ENCODE measurements at places on chromosomes 16 and 17.

- DNase-seq: no peak
Observed at GRCh38 chr17:65514541-65514940, 46.9 kb downstream of the AXIN2 start.

DNA sequence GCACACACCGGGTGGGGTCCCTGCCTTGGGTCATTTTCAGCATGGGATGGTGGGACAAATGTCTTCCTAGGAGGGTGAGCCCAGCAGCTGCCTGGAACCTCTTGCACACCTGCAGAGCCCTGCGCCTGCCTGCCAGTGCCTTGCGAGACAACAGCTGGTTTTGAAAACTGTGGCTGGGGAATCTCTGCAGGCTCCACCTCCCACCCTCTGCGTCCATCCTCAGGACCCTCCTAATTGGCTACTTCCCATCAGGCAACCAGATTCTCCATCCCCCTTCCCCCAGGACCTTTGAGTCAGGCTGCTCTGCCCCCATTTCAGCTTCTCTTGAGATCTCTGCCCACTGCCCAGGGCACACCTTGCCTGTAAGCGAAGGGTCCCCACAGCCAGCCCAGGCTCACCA lies 26.6 kb downstream of the PEMT start:
- no peak for DNase-seq

GRCh38 chr17:4520894-4521600 lies 22.4 kb downstream of the SPNS2 start:
- peak; percentile 11 for DNase-seq

- no peak for DNase-seq
Observed at GRCh38 chr17:41962111-41962510, 4.5 kb upstream of the CNP start.

DNA sequence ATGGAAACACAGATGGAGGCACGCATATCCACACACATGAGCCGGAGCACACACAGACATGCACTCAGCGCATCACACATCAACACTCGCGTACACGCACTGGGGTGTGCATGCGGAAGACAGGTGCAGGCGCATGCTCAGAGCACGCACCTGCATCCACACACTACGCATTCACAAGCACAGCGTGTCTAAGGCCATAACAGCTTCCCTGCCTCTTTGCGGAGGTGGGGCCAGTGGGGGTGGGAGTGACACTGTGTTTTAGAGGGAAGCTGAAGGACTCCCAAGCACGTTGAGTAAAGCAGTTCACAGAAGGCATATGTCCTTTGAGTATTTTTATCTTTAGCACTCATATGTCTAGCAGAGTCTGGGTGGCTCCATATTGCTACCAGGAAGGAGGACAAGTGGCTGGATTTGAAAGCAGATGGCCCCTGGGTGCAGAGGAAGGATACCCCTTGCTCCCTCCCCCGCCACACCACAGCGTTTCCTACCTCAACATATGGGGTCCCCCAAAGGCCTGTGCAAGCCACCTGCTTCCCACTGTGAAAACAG lies 68.6 kb upstream of the TOB1 start:
- DNase-seq: no peak

- DNase-seq: no peak
Observed at GRCh38 chr17:12438813-12439586, 226.7 kb upstream of the MYOCD start.

DNA sequence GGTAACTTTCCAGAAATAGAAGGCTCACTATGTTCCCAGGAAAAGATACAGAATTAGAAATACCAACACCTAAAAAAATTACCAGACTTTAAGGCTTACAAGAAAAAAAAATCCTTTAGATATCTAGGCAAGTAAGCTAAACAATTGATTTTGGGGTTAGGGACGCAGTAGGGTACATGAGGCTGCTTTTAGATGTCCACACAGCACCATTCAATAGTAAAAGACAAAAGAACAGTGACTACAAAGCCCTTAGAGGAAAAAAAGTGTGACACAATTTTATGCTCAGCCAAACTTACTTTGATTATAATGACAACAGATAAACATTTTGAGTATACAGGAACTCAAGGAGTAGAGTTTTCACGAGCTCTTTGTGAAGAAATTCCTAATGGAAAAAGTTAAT lies 29.9 kb downstream of the METTL16 start:
- DNase-seq: no peak

DNA sequence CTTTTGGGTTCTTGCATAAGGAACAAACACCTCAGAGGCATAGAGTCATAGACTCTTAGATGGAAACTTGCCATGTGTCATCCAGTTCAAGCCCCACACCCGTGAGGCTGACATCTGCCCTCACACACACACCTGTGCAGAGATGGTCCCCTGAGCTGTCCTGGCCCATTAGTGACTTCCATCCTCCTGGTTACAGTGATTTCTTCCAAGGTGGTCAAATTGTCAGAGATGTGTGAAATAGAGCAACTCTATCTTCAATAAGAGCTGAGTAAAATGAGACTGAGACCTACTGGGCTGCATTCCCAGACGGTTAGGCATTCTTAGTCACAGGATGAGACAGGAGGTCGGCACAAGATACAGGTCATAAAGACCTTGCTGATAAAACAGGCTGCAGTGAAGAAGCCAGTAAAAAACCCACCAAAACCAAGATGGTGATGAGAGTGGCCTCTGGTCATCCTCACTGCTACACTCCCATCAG lies 342.2 kb upstream of the TNRC6C start:
- no peak for DNase-seq

GRCh38 chr16:3088450-3088849 lies 10.6 kb downstream of the ZSCAN10 start:
- no peak for DNase-seq

GRCh38 chr17:47969930-47970724 lies 786 bp upstream of the CDK5RAP3 start:
- DNase-seq: no peak

DNA sequence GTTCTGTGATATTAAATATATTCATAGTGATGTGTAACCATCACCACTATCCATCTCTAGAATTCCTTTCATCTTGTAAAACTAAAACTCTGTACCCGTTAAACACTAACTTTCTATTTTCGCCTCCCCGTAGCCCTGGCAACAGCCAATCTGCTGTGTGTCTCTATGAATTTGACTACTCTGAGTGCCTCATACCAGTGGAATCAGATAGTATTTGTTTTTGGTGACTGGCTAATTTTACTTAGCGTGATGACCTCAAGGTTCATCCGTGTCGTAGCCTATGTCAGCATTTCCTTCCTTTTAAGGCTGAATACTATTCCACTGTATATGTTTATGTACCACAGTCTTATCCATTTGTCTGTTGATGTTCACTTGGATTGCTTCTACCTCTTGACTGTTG lies 18.2 kb downstream of the CHD9 start:
- DNase-seq: no peak

GRCh38 chr17:17535957-17536356 lies 39.8 kb upstream of the RASD1 start:
- DNase-seq: no peak

DNA sequence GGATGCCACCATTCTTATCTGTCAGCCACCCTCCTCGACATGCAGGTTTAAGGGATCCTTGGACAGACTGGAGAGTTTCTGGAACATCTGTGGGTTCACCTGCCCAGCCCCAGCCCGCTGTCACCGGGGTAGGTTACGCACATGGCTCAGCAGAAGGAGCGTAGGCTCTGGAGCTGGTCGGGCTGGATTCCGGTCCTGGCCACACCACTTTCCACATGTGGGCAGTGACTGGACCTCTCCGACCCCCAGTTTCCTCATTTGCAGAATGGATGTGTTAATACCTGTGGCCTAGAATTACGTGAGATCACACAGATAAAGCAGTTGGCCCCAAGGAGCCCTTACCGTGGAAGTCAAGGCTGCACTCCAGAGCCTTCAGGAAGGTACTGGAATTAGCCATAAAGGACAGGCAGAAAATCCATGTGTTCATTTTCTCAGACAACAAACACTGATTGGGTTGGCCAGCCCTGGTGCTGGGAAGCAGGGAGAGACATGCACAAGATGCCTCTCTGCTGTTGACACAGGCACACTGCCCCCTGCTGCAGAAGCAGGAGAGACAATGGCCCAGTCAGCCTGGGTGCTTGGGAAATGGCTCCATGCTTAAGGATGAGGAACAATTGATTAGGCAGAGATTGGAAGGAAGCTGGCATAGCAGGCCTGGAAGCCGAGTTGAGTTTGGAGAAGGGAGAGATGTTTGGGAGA lies 58.8 kb downstream of the SF3B3 start:
- DNase-seq: no peak

- no peak for DNase-seq
Observed at GRCh38 chr17:70230850-70231640, 61.7 kb downstream of the KCNJ2 start.

- DNase-seq: no peak
Observed at GRCh38 chr17:16881239-16881924, 90.5 kb downstream of the TNFRSF13B start.

GRCh38 chr17:57557834-57558681 lies 187.0 kb downstream of the CCDC182 start:
- DNase-seq: no peak

DNA sequence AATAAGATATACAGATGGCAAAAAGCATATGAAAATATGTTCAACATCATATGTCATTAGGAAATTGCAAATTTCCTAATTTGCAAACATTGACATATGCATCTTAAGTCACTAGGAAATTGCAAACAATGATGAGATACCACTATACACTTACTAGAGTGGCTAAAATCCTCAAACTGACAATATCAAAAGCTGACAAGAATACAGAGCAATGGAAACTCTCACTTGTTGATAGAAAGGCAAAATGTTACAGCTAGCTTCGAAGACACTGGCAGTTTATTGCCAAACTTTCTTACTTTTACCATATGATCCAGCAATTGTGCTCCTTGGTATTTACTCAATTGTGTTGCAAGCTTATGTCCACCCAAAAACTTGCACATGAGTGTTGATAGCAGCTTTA lies 5.0 kb upstream of the IL4R start:
- no peak for DNase-seq

DNA sequence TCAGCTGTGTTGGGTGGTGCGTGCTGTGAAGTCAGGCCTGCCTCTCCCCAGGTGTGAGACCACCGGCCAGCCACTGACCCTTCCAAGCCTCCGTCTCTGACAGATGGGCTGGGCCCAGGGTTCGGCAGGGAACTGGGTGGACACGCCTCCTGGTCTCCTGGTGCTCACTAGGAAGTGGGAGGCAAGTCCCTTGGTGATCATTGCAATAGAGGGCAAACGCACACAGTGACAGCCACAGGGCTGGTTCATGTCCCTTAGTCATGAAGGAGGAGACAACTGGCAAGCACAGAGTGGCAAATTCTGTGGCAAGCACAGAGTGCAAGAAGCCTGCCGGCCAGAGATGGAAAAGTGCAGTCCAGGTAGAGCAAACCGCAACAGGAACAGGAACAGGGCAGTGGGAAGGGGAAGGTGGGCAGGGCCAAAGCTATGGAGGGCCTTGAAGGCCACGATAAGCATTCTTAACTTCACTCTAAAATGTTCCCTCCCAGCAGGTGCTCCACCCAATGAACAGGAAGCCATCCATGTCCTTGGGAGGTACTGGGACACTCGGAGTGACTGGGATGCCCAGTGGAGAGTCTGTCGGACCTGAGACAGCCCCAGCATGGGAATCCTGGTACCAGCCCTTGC lies 21.9 kb downstream of the USP7 start:
- DNase-seq: no peak

DNA sequence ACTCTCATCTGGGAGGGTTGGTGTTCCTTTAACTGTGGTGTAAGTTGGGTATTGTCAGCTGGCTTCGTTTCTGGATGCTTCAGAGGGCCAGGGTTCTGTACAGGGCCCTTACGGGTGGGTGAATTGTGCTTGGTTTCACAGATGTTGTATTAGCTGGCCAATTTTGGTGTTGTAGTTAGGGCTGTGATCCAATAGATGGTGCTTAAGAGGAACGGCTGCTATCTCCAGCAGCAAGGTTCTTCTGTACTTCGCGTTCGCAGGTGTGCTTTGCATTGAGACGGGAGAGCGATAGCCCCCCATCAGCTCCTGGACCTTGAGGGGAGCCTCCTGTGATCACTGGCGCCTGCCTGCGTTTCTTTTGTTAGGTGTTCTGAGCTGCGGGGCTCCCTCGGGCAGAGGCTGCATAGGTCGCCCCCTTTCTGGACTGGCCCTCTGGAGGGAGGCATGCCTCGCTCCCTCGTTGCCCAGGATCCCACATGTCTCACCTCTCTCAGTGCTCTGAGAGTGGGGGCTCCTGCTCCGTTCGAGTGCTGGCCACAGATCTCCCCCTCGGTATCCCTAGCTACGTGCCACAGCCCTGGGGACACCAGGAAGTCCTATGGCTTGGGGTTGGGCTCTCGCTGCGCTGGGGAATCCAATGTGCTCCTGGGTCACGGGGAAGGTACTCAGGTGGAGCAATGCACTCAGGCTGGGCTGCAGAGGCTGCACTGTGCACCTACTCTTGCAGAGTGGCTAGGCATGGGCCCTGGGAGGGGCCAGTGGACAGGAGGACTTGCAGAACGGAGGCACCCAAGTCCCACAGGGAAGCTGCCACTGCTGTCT lies 837 bp upstream of the PRDM7 start:
- no peak for DNase-seq

- no peak for DNase-seq
Observed at GRCh38 chr16:80887062-80887461, 82.7 kb upstream of the CDYL2 start.

DNA sequence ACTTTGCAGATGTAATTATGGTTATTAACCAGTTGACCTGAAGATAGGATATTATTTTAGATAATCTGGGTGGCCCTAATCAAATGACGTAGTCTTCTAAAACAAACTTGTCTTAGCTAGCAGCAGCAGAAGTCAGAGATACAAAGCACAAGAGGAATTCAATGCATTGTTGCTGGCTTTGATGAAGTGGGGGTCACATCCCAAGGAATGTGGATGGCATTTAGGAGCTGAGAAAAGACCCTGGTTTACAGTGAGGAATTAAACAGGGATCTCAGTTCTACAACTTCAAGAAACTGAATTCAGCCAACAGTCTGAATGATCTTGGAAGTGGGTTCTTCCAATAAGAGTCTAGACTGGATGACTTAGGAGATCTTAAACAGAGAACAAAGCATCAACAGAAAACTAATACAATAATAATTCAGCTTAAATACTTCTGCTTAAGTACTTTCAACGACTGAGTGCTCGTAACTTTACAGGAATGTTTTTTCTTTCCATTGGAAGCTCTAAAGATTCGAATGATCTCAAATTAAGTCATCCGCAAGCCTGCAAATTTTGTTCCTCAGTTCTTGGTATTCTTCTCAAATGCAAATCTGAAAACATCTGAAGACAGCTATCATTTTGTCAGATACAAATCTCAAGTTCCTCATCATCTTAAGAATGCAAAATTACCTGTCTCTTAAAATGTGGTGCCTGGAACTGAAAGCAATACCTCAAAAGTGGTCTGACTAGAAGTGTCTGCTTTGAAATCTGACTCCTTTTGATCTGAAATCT lies 3.3 kb downstream of the C16orf46 start:
- DNase-seq: no peak

GRCh38 chr16:53775821-53776431 lies 72.0 kb downstream of the FTO start:
- DNase-seq: peak; percentile 90
